ENCODE measurements at places on chromosomes 1 and 21. TPM values are rescaled to one million over a fixed set of nuclear protein-coding genes. Genes with fewer than 3 reads are reported as not detected.

DNA sequence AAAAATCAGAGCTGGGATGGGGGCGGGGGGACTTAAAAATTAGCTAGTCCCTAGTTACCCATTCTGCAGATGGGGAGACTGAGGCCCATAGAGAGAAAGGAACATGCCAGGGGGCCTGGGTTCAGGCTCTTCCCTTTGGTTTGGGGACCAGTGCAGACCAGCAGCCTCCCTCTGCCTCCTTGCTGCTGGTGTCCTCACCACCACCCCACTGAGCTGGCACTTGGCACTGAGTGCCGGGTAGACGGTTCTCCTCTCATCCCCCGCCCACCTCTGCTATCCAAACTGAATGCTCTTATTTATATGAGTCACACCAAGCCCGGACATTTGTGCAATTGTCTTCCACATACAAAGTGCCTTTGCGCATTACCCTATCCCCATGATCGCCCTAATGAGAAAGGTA lies 39.2 kb downstream of the CAMK2N1 start:
- DNase-seq = no peak

DNA sequence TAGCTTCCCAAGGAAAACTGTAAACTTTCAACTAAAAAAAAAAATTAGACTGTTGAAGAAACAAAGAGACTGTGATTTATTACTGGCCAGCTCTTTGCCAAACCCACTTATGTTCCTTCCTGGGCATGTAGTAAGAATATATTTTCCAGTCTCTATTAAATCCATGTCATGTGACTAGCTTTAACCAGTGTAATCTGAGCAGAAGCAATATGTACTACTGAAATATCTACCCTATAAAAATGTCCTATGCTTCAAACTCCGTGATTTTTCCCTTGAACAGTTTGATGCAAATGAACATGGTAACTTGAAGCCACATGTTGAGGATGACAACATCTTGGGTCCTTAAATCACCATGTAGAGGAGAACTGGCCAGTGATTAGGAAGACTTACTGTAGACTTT lies 144.5 kb downstream of the NTMT2 start:
- DNase-seq = no peak

GRCh38 chr1:235107368-235108184 lies 21.1 kb downstream of the TOMM20 start:
- DNase-seq = no peak

DNA sequence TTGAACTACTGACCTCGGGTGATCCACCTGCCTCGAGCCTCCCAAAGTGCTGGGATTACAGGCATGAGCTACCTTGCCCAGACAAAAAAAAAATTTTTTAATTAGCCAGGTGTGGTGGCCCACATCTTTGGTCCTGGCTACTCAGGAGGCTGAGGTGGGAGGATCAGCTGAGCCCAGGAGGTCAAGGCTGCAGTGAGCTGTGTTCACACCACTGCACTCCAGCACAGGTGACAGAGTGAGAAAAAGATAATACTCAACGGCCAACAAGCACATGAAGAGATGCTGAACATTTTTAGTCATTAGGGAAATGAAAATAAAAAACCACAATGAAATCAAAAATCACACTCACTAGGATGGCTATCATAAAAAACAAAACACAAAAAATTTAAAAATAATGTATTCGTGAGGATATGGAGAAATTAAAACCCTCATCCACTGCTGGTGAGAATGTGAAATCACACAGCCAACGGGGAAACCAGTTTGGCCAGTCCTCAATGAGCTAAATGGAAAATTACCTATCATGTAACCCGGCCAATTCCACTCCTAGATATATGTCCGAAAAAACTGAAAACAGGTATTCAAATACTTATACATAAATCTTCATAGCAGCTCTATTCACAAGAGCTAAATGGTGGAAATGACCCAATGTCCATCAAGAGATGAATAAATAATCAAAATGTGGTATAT lies 41.2 kb downstream of the ENAH start:
- no peak for DNase-seq

DNA sequence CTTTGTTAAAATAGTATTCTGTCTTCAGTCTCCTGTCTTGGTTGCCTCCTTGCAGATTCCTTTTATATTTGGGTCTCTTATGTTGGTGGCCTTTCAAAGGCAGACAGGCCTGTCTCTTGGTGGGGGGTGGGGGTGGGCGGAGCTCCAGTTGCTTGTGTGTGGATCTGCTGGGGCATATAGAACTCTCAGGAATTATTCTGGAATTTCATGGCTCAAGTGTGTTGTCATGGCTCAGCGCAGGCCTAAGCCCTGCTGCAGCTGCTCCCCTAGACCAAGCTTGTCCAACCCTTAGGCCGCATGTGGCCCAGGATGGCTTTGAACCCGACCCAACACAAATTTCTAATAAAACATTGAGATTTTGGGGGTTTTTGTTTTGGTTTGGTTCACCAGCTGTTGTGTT lies 8.0 kb downstream of the C1orf35 start:
- DNase-seq = no peak

DNA sequence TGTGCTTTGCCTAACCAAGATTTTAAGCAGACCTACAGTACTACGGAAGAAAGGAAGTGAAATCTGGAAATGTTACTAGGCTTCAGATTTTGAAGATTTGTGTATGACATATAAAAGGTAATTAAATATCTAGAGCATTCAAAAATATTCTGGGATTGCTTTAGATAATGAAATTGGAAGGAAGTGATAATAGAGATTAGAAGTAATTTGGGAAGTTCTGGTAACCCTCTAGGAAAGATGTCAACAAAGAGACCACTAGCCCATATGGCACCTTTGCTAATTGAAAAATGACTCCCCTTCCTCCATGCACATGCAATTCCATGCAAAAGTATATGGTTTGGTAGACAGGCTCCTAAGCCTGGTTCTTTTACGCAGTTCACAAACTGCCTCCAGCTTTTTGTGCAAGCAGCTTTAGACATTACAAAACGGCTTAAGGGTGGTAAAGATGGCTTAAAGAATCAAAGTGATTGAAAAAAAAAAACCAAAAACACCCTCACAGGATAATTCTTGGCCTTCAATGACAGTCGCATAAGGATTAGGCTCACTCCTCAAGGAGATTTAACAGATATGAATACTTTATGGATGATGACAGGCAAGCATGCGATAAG lies 81.8 kb downstream of the LRRC7 start:
- DNase-seq = no peak

DNA sequence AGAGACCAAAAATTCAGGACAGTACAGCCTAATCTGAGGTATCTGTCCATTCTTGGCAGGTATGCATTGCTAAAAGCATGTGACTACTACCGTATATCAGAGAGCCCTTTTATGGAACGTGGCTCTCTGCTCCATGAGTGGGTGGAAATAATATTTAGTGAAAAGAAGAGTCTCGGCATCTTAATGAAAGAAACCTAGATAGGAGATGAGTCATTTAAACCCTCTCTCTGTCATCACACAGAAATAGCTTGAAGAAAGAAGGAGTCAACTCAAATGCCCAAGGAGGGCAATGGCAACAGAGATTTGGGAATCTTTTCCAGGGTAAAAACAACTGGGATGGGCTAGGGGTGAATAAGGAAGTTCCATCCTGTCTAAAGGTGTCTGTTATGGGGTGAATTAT lies 528.2 kb downstream of the SMYD3 start:
- no peak for DNase-seq

DNA sequence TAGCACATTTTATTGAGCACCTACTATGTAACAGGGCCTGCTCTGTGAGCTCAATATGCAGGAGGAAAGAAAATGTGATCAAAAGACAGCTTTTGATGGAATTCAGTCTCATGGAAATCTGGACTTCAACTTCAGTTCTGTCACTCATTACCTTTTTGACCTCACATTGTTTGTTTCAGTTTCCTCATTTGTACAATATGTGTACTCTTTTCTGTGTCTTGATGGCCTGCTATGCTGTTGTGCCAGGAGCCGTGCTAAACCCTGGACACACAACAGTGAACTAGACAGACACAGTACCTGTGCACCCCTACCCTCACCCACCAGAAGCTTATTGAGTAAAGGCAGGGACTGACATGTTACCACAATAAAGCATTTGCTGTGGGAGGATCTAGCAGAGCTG lies 162.9 kb upstream of the FGGY start:
- DNase-seq = no peak

- DNase-seq = no peak
Measured at GRCh38 chr21:44473915-44474555, 18.7 kb downstream of the LRRC3 start.

DNA sequence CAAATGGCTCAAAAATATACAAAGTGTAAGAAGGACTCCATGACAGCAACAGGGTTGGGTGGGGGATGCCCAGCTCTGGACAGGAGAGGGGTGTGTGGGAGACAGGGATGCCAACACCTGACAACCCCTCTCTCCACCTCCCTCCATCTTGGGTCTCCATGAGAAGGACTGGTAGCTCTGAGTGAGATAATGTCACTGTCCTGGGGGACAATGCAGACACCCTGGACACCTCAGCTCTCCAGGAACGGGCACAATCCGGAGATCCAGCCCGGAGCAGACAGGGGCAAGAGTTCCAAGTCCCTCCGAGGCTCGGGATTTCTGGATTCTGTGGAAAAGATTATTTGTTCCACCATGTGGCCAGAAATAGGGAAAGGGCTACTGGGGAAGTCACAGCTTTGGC lies 122.5 kb downstream of the GLIS1 start:
- peak; percentile 4 for DNase-seq

DNA sequence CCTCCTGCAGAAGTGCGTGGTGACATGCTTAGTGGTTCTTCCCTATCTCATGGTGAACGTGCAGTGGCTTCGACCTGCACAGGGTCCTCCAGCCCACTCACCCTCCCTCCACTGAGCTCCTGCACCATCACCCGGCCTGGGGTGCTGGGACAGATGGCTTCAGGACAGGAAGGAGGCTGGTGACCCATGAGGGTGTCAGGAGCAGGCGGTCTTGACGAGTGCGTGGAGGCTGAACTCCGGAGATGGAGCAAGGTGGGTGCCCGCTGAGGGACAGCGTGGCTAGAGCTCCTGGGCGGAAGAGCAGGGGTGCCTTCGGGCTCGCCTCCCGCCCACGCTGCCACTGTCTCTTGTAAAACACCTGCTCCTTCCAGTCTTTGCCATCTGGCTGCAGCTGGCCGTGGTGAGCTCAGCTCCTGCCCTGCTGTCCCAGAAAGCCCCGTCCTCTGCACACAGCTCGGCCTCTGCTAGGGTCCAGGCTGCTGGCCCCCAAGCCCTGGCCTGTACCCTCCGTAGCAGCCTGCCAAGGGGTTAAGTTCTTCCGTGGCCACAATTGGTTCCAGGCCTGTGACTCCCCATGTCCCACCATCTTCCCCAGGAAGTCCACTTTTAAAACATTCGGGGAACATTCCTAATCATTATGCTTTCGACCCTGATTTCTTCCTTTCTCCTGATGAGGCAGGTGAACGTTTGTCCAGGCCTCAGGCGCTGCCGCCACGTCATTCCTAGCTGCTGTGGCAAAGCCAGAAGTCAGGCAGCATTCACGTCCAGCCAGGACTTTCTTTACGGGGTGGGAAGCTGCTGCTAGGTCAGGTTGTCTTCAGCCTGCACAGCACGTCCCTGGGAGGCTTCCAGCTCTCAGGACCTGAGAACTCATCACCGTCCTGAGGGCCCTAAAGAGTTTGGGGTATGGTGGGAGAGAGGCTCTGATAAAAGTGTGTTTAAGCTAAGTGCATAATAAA lies 8.1 kb downstream of the KRTAP10-1 start:
- no peak for DNase-seq

DNA sequence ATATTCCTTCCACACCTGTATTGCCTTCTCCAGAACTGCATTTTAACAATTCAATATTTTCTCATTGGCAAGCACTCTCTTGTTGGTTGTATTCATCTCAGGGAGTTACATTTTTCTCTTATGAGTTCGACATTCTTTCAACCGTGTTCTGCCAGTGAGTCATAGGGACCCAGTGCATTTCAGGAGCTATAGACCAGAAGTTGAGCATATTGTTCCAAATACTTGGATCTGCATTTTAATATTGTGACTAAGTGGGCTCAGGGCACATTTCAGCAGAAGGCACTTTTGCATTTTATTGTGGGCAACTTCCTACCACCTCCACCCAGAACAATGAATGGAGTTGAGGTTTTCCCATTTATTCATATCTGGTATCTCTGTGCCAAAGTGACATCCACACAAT lies 132.8 kb downstream of the TNFSF18 start:
- no peak for DNase-seq

DNA sequence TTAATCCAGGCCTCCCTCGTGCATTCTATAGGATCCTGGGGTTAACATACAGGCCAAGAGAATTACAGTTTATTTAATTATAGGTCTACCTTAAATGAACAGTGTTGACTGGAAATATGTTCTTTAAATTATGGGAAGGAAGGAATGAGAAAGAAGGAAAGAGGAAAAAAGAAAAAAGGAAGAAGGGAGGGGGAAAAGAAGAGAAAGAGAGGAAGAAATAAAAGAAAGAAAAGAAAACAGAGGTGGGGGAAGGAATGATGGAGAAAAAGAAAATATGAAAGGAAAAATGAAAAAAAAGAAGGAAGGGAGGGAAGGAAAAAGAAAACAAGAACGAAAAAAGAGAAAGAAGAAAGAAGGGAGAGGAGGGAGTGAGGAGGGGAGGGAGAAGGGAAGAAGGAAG lies 38.5 kb downstream of the WNT9A start:
- no peak for DNase-seq

DNA sequence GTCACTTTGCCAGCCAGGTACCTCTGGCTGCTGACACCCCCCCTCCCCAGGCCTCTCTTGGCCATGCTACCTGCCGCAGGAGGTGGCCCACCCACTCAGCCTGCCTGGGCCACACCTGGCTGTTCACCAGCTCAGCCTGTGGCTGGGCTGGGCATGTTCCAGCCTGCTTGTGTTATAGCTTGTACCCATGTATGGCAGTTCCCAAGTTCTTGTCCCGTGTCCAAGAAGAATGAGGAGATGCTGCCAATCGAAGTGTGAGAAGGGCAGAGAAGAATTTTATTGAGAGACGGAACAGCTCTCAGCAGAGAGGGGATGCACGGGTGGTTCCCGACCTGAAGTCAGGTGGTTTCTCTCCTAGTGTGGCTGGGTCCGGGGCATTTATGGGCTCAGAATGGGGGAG lies 3.9 kb upstream of the MMEL1 start:
- DNase-seq = no peak

DNA sequence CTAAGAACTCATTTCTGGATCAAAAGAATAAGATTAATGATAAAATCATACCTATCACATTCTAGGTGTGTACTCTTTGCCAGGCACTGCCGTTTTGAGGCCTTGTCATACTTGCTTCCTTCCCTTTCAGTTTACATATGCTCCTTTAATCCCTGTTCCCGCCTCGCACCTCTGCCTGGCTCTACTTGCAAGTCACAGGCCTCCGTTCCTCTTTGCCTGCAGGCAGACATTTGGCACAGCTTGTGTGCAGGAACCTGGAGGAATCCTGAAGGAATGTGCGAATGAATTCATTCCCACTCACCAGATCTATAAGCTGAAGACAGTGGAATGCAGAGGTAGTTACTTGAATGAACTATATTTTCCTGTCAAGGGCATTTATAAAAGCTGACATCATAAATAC lies 13.8 kb downstream of the WLS start:
- DNase-seq = no peak

GRCh38 chr1:39427374-39427773 lies 64.1 kb upstream of the BMP8A start:
- no peak for DNase-seq

GRCh38 chr1:50658459-50659076 lies 235.3 kb upstream of the DMRTA2 start:
- DNase-seq = no peak

RNF207 gene
- 20.1 TPM for total RNA-seq

BOLA1 gene
- total RNA-seq = 33.5 TPM

EFCAB7 gene
- 15.2 TPM for total RNA-seq

SMCP gene
- total RNA-seq = 786 TPM
